ENCODE measurements at places on chromosomes 12 and 14.

GRCh38 chr14:84090837-84091236 lies 1439.1 kb upstream of the FLRT2 start:
- no peak for DNase-seq

- no peak for DNase-seq
Observed at GRCh38 chr12:51838036-51838435, 10.5 kb downstream of the FIGNL2 start.

DNA sequence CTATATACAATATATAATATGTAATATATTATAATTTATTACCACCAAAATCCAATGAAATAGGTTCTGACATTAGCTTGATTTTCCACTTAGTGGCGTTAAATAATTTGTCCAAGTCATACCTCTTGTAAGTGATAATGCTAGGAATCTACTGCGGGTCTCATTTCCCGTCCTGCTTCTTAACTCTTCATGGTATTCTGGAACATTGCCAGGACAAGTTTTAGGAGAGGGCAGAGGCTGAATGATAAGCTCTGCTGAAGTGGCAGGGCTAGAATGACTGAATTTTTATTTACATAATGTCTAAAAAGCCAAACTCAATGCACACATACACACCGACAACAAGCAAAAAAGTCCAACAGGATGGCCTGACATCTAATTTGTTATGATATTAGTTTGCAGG lies 70.4 kb upstream of the PTPRQ start:
- no peak for DNase-seq

GRCh38 chr14:75069121-75069810 lies at the start of gene ZC2HC1C:
ZC2HC1C (plus strand) TSS chr14:75069641; CDS start chr14:75070574, 933 bp downstream.
- peak; percentile 69 for DNase-seq

DNA sequence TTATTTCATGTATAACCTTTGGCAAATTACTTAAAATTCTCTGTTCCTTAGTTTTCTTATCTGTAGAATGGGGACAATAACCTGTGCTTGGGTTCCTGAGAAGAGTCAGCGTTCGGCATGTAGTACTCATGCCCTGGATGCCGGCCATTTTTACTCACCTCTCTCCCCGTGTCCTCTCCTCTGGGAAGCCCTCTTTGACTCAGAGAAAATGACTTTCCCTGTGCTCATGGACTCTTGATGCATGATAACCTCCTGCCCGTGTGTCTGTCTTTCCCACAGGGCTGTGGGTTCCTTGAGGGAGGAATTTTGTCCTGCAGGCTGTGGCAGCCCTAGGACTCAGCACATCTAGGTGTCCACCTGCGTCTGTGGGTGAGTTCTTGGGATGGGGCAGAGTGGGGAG lies 5.8 kb upstream of the C1RL start:
- DNase-seq: no peak

DNA sequence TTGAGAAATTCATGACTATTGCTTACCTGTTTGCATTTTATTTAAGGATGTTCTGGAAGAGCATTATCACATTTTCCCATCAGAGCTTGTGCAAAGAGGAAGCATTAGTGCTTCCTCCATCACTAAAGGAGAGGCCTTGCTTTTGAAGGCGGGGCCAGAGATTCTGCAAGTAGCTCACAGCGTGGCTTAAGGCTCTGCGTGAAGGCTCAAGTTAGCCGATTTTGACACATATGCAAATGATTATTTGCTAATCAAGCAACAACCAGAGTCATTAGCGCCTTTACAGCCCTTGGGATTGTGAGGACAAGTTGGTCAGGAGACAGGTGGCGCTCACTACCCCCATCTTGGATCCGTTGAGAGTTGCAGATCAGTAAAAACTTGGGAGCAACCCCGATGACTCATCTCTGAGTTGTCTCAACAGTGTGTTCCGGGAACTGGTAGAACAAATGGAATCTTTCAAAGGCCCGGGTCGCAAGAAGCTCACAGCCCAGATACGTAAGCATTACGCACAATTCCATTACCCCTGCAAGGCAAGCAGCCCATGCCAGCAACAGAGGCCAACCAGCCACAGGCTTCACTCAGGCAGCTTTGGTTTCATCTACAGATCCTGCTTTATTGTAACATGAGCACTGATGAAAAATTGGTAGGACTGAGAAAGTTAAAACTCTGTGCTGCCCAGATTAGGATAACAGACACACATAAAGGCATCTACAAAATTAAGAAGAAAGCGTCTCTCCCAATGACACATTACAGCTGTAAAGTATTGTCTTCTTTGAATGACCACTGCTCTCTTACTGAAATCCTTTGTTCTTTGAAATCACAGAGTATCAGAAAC lies 34.9 kb upstream of the SPTSSA start:
- peak; percentile 87 for DNase-seq

- DNase-seq: no peak
Observed at GRCh38 chr14:76080025-76080424, 71.7 kb upstream of the GPATCH2L start.

DNA sequence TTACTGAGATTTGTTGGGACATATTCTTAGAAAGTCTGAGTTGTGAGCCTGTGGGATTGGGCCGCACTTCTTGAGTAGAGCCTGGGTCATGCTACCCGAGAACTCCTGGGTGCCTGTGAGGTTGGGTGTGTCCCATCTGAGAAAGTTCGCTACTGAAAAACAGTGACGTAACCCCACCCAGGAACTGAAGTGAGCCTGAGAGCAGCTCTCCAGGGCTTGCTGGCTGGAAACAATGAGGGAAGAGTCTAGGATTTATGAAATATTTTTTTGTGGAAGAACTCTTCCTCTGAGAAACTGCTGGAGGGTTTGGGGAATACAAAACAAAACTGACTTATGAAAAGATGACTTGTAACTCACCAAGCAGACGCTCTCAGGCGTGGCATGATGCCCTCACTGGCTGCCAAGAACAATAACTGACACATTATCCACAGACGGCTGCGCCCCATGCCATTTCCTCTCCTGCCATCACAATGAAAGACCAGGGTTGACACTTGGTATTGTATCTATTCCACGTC lies 69.2 kb downstream of the RASSF3 start:
- peak; percentile 55 for DNase-seq

DNA sequence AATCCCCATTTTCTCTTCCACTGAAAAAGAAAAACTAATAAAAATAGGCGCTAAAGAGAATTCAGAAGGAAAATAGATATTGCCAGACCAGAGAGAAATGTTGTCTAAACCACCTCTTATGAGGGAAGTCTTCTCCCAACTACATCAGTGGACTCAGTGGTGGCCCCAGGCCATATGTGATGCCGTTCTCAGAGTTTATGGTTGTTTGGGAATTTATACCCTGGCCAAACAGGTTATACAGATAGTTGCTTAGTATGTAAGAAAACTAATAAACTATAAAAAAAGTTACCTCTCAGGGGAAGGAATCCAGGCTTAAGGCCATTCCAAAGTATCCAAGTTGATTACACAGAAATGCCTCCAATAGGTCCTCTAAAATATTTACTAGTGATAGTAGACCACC lies 103.4 kb upstream of the RBM19 start:
- no peak for DNase-seq

GRCh38 chr12:96338852-96339471 lies 61.3 kb downstream of the CDK17 start:
- no peak for DNase-seq

GRCh38 chr14:54743382-54743781 lies 159.2 kb downstream of the GCH1 start:
- DNase-seq: no peak

DNA sequence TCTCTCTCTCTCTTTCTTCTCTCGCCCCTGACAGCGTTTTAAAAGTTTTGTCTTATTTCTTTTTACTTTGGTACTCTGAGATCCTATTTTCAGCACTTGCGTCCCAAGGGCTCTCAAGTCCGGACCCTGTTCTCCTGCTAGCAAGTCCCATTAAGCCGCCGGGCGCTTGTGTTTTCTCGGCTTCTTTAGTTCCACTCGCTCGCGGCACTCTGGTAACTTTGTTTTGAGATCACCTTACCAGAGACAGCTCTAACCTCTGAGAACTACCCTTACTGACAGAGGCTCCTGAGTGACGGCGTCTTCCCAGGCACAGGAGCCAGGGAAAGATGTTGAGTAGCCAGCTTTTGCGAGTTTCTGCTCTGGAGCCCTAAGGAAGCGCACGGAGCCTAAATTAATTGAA lies 2.7 kb upstream of the MYF5 start:
- no peak for DNase-seq

DNA sequence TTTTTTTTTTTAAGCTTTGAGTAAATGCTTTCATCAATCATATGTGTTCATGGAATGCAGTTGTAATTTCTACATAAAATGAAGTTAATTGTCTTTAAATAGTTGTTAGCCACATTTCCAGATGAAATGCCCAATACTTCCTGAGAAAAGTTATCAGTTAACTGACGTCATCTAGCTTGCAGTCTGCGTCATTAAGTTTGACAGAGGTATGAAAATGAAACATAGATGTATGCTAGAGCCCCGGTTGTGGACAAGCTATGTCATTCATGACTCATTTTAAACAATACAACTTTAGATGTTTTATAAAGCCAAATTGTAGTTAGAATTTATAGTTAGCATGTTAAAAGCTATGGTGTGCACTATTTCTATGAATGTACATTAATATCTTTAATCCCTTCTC lies 90.7 kb downstream of the PLEKHA5 start:
- DNase-seq: no peak

All from H54 (cell line).